NCI-H774 (cell line): ENCODE measurements at places on chromosomes 2 and 18.

DNA sequence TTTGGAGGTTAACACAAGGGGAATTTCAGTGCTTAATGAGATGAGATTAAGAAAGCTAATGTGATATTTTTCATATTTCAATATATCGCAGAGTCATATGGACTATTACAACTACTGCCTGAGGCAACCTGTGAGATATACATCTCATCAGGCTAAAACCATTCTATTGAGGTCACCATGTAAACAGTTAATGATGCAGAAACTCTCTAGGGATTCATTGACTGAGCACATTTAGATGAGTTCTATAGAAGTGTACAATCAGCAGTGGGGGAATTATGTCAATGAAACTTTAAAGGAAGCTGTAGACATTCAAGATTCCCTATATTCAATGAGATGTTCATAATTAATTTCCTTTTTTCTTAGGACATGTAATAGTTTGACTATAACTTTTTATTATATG is 687.4 kb upstream of the SYT4 start:
- DNase-seq = no peak

GRCh38 chr2:149715005-149715592 is 127.5 kb upstream of the MMADHC start:
- DNase-seq = no peak

DNA sequence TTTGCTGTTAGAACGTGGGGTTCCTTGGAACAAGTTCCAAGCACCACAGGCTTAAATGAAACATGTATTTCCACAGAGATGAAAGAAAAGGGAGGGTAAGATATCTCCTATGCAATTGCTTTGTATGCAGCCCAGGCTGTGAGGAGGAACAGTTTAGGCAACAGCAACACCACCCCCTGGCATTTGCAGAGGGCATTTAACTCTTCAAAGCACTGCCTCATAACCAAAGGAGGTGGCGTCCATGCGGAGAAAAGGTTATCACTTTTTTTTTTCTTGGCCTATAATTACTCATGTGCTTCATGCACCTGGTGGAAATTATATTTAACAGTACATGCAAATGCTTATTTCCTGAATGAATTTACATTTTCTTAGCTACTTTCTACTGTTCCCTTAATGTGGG is 286.0 kb downstream of the LPIN1 start:
- no peak for DNase-seq

GRCh38 chr2:23843051-23843976 is 83.6 kb downstream of the ATAD2B start:
- DNase-seq = no peak

DNA sequence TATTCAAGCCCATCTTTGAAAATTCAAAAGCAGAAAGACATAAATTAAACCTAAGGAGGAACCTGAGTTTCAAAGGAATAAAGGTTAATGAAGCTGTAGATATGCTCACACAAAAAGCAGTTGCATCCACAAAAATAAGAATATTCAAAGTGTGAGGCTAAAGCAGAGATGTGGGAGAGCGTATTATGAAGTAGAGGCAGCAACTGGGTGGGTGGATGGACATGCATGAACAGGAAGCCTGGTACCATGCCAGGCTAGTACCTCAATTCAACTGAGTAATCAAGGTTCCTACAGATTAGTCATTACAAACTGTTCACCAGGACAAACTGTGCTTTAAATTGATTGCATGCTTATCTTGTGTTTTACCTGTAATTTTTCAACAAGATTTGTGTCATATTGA is 330.0 kb upstream of the PKDCC start:
- no peak for DNase-seq

GRCh38 chr2:157337978-157338377 is 12.4 kb upstream of the ERMN start:
- DNase-seq = no peak

DNA sequence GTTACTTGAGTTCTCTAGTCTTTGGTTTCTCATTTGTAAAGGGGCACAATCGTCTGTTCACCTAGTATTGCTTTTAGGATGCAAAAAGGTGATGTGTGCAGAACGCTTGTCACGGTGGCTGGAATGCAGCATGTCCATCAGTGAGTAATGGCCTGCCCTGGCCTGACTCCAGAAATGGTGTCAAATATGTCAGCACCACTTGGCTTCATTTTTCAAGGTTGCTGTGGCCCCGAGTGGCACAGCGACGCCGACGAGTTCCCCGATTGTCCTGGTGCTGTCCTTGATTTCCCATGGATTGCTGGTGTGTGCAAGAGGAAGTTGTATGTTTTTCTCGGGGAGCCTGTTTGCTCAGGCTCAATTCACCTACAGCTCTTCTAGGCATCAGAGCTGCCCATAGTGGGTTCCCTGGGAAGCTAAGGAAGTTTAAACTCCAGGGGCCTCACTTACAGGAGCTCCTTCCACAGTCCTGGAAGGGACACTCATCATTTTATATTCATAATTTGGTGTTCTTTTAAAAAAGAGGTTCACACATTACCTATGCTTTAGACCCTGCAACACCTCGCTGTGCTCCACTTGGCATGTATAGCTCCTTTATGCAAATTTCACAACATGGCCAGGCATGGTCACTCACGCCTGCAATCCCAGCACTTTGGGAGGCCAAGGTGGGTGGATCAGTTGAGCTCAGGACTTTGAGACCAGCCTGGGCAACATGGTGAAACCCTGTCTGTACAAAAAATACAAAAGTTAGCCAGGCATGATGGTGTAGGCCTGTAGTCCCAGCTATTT is 25.6 kb upstream of the ZNF407 start:
- no peak for DNase-seq

- no peak for DNase-seq
These were observed 313.5 kb upstream of the SLC39A10 start for GRCh38 chr2:195343540-195343939.

DNA sequence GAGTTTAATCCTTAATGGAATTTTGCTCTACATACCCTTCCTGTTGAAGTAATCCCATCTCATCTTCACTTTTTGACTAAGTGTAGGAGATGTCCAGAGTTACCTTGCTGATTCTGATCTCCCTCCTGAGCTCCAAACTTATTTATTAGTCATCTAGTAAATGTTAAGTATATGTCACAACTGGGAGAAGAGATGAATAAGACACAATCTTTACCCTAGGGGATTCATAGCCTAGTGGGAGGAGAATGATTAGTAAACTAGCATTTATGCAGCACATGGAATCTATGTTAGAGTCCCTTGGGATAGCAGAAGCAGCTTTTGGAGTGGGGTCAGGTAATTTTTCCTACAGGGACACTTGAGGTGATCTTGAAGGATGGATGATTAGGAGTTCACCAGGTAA is 20.7 kb downstream of the ACVR2A start:
- no peak for DNase-seq

GRCh38 chr18:1252936-1253335 is 348.3 kb downstream of the ADCYAP1 start:
- no peak for DNase-seq

DNA sequence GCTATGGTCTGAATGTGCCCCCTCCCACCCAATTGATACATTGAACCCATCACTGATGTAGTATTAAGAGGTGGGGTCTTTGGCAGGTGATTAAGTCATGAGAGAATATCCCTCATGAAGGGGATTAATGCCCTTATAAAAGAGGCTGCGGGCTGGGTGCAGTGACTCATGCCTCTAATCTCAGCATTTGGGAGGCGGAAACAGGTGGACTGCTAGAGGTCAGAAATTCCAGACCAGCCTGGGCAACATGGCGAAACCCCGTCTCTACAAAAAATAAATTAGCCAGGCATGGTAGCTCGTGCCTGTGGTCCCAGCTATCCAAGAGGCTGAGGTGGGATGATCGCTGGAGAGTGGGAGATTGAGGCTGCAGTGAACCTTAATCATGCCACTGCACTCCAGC is 14.3 kb downstream of the POLR2D start:
- no peak for DNase-seq

- no peak for DNase-seq
These were observed 61.4 kb upstream of the ASAP2 start for GRCh38 chr2:9145109-9145751.

GRCh38 chr2:240551811-240552210 is 6.0 kb downstream of the ANKMY1 start:
- DNase-seq = no peak
